ENCODE measurements at places on chromosomes 5 and 9.

DNA sequence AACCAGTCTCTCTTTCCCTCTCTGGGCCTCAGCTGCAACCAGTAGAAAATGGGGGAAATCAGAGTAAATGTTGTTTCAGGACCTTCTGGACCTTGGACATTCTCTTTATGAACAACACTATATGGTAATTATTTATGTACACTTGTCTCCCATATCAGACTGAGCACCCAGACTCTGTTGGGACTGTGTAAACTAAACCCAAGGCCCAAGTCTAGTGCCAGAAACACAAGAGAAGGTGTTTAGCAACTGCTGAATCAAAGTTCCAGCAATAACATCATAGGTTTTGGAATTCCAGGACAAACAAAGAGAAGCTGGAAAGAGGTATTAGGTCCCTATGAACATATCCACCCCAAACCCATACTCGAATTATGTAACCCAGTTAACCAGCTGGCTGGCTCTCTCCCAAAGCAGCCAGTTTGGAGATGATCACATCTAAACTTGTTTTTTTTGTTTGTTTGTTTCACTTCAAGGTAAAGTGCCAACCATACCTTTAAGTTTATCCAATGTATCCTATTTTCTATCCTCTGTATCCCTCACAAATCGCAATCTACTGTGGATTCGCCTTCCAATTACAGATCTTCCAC is 1.9 kb upstream of the RNF38 start:
- DNase-seq: no peak

DNA sequence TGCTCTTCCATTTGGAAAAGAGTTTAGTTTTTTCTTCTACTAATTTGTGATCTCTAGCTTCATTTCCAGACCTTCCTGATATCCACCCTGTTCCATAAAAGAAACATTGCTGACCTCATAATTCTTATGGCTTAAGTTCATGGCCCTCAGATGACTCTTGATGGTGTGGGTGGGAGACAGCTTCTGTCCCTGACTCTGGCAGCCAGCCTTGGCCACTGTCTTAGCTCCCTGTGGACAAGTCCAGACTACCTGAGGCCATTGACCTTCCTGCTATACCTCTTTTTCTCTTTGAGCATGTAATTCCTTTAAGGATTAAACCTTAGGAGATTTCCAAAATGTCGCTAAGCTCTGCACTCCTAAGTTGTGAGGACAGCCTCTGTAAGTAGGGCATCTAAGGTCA is 101.1 kb upstream of the DAP start:
- DNase-seq: no peak

DNA sequence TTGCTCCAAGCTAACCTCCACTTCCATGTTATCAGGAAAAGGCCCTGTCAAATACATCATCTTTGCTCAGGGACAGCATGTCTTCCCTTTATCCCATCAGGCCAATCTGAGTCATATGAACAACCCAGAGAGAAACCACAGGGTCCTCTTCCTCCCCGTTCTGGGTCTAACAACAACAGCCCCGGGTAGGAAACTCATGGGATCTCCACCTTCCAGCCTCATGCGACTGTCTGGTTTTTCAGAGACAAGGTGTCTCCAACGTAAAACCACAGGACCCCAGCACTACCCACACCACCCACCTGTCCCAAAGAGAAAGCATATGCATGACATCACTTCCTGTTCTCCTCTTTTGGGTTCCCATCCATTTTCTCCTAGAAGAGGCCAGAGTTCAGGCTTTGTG is 217.9 kb downstream of the ENC1 start:
- no peak for DNase-seq

DNA sequence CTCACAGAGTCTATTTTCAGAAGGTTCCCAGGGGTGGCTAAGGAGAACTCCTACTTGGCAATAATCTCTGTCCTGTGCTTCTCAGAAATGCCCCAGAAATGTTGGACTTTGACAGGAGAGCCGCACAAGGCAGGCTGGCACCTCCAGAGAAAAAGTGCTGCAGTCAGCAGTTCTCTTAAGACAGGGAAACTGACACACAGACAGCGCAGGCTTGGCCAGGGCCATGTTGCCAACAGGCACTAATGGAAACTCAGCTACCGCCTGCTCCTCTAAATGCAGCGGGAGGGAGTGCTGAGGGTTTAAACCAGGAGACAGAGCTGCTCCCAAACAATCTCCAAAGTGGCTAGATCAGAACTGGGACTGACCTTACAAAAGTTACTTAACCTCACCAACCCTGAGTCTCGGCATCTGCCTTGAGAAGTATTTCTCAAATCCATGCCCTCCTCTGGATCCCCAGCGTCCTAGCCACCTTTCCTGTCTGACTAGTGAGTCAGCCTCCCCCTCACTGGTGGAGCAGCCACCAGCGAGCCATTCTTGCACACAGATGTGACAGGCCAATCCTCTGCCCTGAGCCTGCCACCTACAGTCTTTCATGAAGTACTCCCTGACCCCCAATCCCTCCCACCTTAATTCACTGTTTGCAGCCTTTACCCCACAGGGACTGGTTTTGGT is 186.4 kb downstream of the CDK5RAP2 start:
- no peak for DNase-seq

- DNase-seq: no peak
These were observed 351.5 kb downstream of the BNC2 start for GRCh38 chr9:16519001-16519400.

- DNase-seq: no peak
These were observed 127.7 kb upstream of the PIK3R1 start for GRCh38 chr5:68087866-68088265.

- no peak for DNase-seq
These were observed 24.2 kb downstream of the TNFAIP8 start for GRCh38 chr5:119379942-119380547.

GRCh38 chr9:108047264-108047663 is 557.7 kb upstream of the KLF4 start:
- DNase-seq: no peak

- no peak for DNase-seq
These were observed 641.0 kb downstream of the DNAH5 start for GRCh38 chr5:13303445-13303844.

- peak; percentile 18 for DNase-seq
These were observed 70.0 kb upstream of the IL17B start for GRCh38 chr5:149448831-149449714.

GRCh38 chr9:76894198-76894597 is 11.7 kb downstream of the PRUNE2 start:
- DNase-seq: no peak

GRCh38 chr9:27590651-27591050 is 17.4 kb upstream of the C9orf72 start:
- no peak for DNase-seq

DNA sequence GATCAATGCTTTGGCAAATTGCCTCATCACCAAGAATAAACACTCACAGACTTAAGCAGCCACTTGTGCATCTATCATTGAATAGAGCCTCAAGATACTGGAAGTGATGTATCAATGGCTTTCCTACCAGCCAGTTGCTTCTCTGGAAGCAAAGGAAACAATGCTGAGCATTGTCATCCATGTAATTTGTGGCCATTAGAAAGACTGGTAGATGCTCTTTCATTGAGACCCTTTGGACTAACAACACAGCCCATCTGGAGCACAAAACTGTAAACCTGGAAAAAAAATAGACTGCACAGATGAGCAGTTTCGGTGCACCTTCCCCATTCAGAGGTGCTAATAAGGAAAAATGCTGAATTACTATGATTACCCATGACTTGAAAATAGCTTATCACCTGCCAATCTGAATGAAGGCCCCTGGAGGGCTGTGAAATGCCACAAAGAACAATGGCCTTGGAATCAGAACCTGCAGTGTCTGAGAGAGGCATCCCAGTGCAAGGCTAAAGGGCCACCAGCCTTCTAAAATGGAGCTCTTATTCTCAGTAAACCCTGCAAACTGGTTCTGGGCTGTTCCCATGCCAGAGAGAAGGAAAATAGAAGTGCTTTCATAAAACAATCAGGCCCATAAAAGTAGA is 127.5 kb downstream of the RFK start:
- DNase-seq: no peak

DNA sequence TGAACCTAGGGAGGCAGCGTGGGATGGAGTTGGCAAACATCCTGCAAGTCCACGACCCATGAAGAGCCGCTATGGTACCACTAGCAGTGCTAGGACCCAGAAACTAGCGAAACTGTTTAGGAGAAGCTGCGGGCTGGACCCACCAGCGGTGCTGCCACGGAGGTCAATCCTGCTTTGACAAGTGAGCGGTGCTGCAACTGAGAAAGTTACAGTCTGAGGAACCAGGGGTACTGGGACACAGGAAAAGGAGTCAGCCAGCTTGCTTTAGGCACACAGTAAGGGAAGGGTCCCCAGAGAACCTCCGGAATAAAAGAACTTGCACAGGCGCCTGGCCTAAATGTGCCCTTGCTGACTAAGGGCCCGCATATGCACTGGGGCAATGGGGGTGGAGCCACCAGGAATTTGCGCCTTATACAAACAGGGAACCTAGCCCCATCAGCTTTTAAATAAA is 23.6 kb upstream of the ANXA2R start:
- DNase-seq: no peak

DNA sequence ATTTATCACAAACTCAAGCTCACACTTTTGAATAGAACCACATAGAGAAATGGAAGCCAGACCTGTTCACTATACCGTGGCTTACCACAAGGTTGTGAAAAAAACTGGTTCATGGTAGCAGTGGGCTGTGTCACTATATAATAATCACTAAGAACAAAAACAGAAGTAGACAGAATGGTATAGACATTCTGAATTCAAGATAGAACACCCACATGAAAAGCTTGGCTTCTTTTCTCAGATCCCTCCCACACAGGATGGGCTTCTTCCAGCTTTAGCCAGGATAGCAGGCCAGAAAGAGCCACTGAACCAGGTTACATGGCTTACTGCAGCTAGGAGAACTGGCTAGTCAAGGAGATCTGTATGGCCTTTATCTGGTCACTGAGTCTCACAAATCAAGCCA is 6.1 kb upstream of the NRG2 start:
- no peak for DNase-seq

DNA sequence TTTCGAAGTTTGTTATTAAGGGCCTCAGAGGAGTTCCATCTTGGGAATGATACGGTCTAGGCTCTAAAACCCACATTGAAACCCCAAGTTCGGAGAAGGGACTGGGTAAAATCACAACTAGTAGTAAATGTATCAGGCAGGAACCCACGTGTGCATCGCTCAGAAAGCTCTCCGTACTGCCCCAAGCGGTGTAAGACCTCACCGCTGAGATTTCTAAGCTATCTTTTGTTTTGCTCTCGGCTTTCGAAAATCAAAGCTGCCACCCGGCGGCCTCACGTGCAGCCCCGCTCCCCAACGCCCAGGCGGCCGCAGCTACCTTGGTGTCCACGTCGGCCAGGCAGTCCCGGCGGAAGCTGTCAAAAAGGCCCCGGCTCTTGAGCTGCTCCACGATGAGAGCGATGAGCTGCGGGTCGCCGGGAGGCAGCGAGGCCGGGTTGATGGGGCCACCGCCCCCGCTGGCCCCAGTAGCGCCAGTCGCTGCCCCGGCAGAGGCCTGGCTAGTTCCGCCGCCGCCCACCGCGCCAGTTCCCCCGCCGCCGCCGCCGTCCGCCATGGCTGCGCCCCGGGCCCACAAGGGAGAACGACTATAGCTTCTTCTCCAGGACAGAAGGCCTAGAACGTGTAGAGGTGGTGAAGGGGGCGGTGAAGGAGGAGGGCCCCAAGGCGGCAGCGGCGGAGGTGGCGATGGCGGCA is 420 bp downstream of the BOD1 start:
- DNase-seq: peak; percentile 58

DNA sequence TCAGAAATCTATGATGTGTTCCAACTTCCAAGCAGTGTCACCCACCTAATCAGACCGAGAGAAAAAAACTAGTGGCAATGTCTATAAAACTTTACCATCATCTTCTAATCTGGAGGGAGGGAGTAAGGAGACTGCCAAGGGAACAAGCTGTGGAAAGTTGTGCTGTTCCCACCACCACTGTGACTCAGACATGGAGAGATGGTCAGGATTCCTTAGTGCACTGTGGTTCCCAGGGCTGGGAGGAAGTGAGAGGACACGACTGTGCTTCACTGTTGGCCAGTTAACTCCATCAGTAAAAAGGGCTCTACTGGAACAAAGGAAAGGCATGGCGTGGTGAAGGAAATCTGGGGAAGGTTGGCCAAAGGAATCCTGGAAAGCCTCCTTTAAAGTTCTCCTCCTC is 18.8 kb downstream of the TICAM2 start:
- no peak for DNase-seq

- no peak for DNase-seq
These were observed 17.0 kb downstream of the NIPSNAP3B start for GRCh38 chr9:104780796-104781395.

All from T-helper 2 cell (primary cell).